ENCODE measurements at places on chromosomes 6 and 20.

- no peak for DNase-seq
Measured at GRCh38 chr6:10425975-10426780, 11.3 kb upstream of the TFAP2A start.

DNA sequence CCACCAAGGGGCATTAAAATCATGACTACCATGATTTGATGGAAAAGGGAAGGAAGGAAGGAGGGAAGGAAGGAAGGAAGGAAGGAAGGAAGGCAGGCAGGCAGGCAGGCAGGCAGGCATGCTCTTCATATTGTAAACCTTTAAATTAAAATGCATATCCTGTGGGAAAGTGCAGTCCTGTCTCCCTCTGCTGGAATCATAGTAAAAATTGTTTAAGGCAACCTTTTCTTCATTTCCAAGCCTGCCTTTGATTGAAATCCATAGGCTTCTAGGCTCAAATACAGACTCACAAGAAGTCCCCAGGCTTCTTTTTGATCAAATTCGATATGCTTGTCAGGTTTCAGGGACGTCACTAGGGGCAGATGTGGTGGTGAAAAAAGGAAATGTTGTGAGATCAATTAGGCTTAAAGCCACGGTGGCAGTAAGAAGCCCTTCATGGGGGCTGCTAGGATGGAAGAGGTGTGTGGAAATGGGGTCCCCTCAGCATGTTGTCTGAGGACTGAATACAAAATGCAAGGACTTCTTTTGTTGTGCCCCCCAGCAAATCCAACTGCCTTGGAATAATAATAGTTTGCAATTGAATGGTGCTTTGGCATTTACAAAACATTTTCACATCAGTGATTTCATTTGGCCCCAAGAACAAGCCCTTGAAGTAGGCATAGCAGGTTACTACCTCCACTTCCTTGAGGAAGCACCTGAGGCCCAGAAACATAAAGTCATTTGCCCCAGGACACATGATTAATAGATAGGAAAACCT is 25.6 kb upstream of the GABRR1 start:
- DNase-seq, result no peak

DNA sequence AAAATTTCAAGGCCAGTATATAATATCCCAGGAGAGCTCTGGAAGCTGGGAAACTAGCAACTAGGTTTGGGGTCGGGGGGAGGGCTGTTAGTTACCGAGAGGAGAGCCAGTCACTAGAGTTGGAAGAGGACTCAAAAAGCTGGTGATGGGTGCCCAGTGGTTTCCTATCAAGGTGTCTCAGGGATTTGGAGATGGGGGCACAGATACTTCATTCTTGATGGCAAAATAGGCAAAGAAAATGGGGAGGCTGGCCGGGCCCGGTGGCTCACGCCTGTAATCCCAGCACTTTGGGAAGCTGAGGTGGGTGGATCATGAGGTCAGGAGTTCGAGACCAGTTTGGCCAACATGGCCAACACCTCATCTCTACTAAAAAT is 805 bp downstream of the PHF1 start:
- no peak for DNase-seq

DNA sequence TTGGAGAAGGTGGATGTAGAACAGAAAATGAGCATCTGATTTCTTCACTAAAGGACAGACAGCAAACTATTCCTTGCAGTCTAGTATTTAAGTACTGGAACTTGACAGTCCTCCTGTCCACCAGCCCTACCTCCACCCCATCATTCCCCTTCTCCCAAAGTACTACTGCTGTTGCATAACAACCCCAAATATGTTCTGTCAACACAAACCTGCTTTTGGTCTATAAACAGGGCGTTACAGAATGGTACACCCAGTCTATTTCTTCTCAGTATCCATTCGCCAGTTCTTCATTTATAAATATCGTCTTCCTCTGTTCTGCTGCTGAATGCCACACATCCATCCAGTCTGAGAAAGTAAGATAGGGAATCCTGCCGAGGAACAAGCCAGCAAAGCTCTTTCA is 27.7 kb upstream of the SLC22A1 start:
- DNase-seq, result no peak

DNA sequence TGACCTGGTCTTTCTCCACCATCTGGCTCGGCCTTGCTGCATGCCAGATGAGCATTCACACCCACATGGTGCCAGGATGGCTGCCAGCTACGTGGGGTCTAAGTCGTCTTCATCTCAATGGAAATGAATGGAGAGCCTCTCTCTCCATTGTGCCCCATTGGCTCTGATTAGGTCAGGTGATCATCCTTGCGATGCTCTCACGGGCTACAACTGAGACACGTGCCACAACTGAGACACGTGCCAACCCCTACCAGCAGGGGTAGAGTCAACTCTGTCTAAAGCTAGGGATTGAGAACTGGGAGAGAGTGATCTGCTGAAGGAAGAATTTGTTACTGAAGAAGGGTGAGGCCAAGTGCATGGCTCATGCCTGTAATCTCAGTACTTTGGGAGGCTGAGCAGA is 67.3 kb upstream of the RALY start:
- DNase-seq, result no peak

GRCh38 chr6:96613291-96613999 is 50.5 kb downstream of the FHL5 start:
- DNase-seq, result no peak

Measured in activated naive CD4-positive, alpha-beta T cell treated with anti-CD3 and anti-CD28 coated beads, Interleukin-2, amount 50 U/mL, for 16 hours (primary cell).